Stomach (tissue), 19 donors: ENCODE measurements at places on chromosomes 2 and 18. TPM values are rescaled to one million over a fixed set of nuclear protein-coding genes. Genes with fewer than 3 reads are reported as not detected.

The POMC gene
- not detected for total RNA-seq

The CFAP65 gene
- total RNA-seq: not detected

The PPP1R1C gene
- total RNA-seq: not detected

- DNase-seq: no peak
These were observed 72.6 kb downstream of the NRP2 start for GRCh38 chr2:205754924-205755321.

DNA sequence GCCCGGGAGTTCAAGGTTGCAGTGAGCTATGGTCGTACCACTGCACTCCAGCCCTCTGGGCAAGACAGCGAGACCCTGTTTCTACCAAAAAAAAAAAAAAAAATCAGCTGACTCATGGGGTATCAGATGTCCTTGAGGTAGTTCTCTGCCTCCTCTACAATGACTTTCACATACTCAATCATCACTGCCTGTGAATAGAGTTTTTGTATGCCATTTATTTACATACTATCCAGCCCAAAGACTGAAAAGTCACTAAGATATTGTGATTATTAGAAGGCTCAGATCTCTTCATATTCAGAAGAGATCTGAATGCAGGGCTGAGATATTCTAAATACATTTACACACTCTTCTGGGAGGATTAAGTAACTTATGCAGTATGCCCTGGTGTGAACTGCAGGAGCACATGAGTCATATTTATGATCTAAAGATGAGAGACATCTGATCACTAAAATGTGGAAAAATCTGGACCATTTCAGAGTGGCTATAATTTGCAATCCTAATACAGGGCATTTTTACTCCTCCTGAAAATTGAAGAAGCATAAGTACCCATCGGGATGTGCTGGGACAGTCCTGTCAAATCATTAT is 38.9 kb downstream of the KLF7 start:
- no peak for DNase-seq

GRCh38 chr2:121220995-121221394 is 64.0 kb downstream of the TFCP2L1 start:
- peak; percentile 33 for DNase-seq
